ENCODE measurements at places on chromosomes 4 and X. TPM values are rescaled to one million over a fixed set of nuclear protein-coding genes. Genes with fewer than 3 reads are reported as not detected.

DNA sequence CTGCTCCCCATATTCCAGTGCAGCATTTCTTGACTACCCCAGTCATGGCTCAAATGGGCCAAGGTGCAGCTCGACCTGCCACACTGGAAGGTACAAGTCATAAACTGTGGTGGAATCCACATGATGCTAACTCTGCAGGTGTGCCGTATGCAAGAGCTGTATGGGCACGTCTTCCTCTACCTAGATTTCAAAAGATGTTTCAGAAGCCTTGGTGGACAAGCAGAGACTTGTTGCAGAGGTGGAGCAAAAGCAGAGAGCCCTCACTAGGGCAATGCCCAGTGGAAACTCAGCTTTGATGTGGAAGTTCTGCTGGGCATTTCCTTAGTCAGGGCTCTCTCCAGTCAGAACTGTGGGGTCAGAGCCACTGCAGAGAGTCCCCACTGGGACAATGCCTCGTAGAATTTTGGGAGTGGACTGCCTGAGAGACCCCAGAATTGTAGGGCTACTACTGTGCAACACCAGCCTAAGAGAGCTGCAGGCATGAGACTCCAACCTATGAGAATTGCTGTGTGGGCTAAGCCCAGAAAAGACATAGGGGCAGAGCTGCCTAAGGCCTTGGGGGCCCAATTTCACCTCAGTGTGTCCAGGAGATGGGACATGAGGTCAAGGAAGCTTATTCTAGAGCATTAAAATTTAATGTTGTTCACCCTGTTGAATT is 65.7 kb downstream of the BEX3 start:
- no peak overlapping the region for H3K4me3 ChIP-seq
- H3K4me1 ChIP-seq: no peaks in the 10 kb centered on the region
- no peak overlapping the region for H3K27ac ChIP-seq
- no peaks in the 10 kb centered on the region for H3K36me3 ChIP-seq
- DNase-seq: no peak
- H3K27me3 ChIP-seq: no peaks in the 10 kb centered on the region

- peaks cover 7% of the 10 kb centered on the region for H3K27me3 ChIP-seq
- H3K4me1 ChIP-seq: no peaks in the 10 kb centered on the region
- no peak for DNase-seq
- H3K36me3 ChIP-seq: no peaks in the 10 kb centered on the region
Measured at GRCh38 chrX:105765691-105766090, 56.6 kb upstream of the NRK start.

GRCh38 chrX:139224953-139225665 is 305.4 kb upstream of the F9 start:
- H3K27me3 ChIP-seq: peaks cover 19% of the 10 kb centered on the region
- no peak overlapping the region for H3K27ac ChIP-seq
- no peak overlapping the region for H3K4me3 ChIP-seq

GRCh38 chr4:183971929-183972490 is 66.9 kb downstream of the STOX2 start:
- no peak for DNase-seq
- no peak overlapping the region for H3K27ac ChIP-seq
- no peaks in the 10 kb centered on the region for H3K4me1 ChIP-seq
- H3K4me3 ChIP-seq: no peak overlapping the region
- H3K36me3 ChIP-seq: peaks cover 7% of the 10 kb centered on the region

DNA sequence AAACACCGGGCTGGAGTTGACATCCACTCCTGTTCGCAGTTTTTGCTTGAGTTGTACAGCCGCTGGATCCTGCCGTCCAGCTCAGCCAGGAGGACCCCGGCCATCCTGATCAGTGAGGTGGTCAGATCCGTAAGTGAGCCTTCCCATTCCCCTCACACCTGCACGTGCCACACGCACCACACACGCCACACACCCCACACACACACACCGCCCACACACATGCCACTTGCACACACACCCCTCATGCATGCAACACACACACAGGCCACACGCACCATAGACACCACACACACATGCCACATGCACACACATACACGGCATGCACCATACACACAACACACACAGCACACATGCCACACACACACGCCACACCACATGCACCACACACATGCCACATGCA is 20.1 kb upstream of the MSANTD1 start:
- peak overlapping the region; percentile 24 for H3K27ac ChIP-seq
- H3K27me3 ChIP-seq: no peaks in the 10 kb centered on the region
- H3K4me3 ChIP-seq: no peak overlapping the region
- H3K4me1 ChIP-seq: peaks cover 8% of the 10 kb centered on the region
- DNase-seq: no peak

Gene CSAG2
- not detected for total RNA-seq

- no peak for DNase-seq
- H3K4me3 ChIP-seq: no peak overlapping the region
- no peaks in the 10 kb centered on the region for H3K36me3 ChIP-seq
- no peaks in the 10 kb centered on the region for H3K4me1 ChIP-seq
Measured at GRCh38 chr4:113212613-113213012, 163.2 kb downstream of the ANK2 start.

DNA sequence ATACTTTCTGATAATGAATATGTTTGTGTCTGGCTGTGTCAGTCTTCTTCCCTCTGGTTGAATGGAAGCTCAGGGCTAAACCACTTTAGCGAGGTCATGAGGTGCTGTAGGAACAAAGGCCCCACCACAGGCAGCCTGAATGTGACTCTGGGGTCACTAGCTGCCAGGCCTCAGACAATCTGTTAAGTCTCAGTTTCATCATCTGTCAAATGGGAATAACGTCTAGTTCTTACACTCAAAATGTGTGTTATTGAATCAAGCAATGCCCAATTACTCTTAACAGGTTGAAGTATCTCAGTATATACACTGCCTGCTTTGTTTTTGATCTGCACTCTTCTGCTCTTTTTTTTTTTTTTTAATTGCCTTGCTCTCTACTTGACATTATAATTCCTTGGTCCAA is 148.6 kb downstream of the STK32B start:
- no peaks in the 10 kb centered on the region for H3K36me3 ChIP-seq
- DNase-seq: no peak
- no peak overlapping the region for H3K4me3 ChIP-seq
- H3K4me1 ChIP-seq: no peaks in the 10 kb centered on the region
- H3K27ac ChIP-seq: no peak overlapping the region

GRCh38 chr4:169029947-169030346 is 19.9 kb upstream of the CBR4 start:
- peaks cover 10% of the 10 kb centered on the region for H3K27me3 ChIP-seq
- H3K4me1 ChIP-seq: peaks cover 5% of the 10 kb centered on the region
- no peak overlapping the region for H3K4me3 ChIP-seq
- no peak for DNase-seq
- H3K36me3 ChIP-seq: no peaks in the 10 kb centered on the region

Gene PDE6B
- total RNA-seq: 14.8 TPM

Gene MAGEA10
- not detected for total RNA-seq

- no peaks in the 10 kb centered on the region for H3K27me3 ChIP-seq
- no peak overlapping the region for H3K4me3 ChIP-seq
- H3K36me3 ChIP-seq: no peaks in the 10 kb centered on the region
- H3K4me1 ChIP-seq: peaks cover 31% of the 10 kb centered on the region
Measured at GRCh38 chrX:39862963-39863362, 234.8 kb downstream of the BCOR start.

Gene TBX22
- total RNA-seq: not detected

DNA sequence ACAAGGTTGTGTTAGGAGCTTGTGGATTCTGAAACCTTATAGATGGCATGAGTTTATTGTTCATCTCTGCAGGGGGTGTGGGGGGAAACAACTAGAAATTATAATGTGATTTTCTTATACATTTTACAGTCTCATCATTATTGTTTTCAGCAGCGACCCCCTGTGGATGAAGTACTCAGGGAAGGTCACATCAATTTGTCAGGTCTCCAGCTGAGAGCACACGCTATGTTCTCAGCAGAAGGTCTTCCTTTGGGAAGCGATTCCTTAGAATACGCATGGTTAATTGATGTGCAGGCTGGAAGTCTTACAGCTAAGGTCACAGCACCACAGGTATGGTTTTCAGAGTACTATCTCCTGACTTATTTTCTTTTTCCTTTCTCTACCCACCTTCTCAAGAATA is 72.2 kb downstream of the BLTP1 start:
- H3K27ac ChIP-seq: no peak overlapping the region
- no peak overlapping the region for H3K4me3 ChIP-seq
- no peak for DNase-seq
- H3K4me1 ChIP-seq: no peaks in the 10 kb centered on the region

DNA sequence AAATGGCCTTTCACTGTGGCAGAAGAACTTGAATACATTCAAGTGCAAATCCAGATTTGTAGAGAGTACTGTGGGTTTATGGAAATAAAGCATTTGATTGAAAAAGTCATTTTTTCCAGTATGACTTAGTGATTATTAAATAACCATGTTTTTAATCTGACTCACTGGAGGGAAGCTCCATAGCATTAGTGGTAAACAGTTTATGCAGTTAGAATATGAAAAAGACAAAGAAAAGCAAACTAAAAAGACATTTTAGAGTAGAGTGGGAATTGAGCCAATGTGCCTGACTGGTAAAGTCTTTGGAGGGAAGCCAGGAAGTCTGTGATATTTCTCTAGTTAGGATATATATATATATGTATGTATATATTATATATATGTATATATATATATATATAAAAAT is 53.4 kb downstream of the FAT4 start:
- no peaks in the 10 kb centered on the region for H3K4me1 ChIP-seq
- H3K27me3 ChIP-seq: no peaks in the 10 kb centered on the region
- no peak overlapping the region for H3K4me3 ChIP-seq
- H3K27ac ChIP-seq: no peak overlapping the region
- H3K36me3 ChIP-seq: no peaks in the 10 kb centered on the region

GRCh38 chrX:8914681-8915080 is 113.5 kb upstream of the FAM9A start:
- DNase-seq: no peak
- H3K4me3 ChIP-seq: no peak overlapping the region
- H3K36me3 ChIP-seq: no peaks in the 10 kb centered on the region
- H3K27me3 ChIP-seq: peaks cover 28% of the 10 kb centered on the region

GRCh38 chr4:75630174-75630936 is at the start of gene CDKL2:
Gene CDKL2, minus strand, starts transcription at chr4:75630528. Its CDS starts 4,540 bp downstream, at chr4:75625988.
- H3K4me3 ChIP-seq: peak within 1 kb of the TSS; percentile 94
- H3K36me3 ChIP-seq: no peaks in the 10 kb centered on the region
- H3K27ac ChIP-seq: peak within 1 kb of the TSS; percentile 63
- peak; percentile 93 for DNase-seq
- peaks cover 5% of the 10 kb centered on the region for H3K27me3 ChIP-seq
- peaks cover 7% of the 10 kb centered on the region for H3K4me1 ChIP-seq

GRCh38 chr4:33160126-33160525 is 2440.0 kb downstream of the PCDH7 start:
- H3K27ac ChIP-seq: no peak overlapping the region
- no peaks in the 10 kb centered on the region for H3K27me3 ChIP-seq
- H3K36me3 ChIP-seq: peaks cover 8% of the 10 kb centered on the region

GRCh38 chr4:6710282-6710681 is 617 bp upstream of the MRFAP1L1 start:
- H3K4me1 ChIP-seq: peaks cover 46% of the 10 kb centered on the region
- no peaks in the 10 kb centered on the region for H3K27me3 ChIP-seq
- no peak for DNase-seq
- peaks cover 25% of the 10 kb centered on the region for H3K36me3 ChIP-seq
- peak overlapping the region; percentile 98 for H3K27ac ChIP-seq

Gene NPY2R
- not detected for total RNA-seq

- no peak overlapping the region for H3K4me3 ChIP-seq
- no peaks in the 10 kb centered on the region for H3K36me3 ChIP-seq
- H3K27ac ChIP-seq: no peak overlapping the region
- H3K4me1 ChIP-seq: no peaks in the 10 kb centered on the region
- no peak for DNase-seq
Measured at GRCh38 chrX:8848911-8849310, 47.7 kb upstream of the FAM9A start.

- H3K27ac ChIP-seq: no peak overlapping the region
- H3K36me3 ChIP-seq: no peaks in the 10 kb centered on the region
- H3K4me1 ChIP-seq: no peaks in the 10 kb centered on the region
- no peak overlapping the region for H3K4me3 ChIP-seq
Measured at GRCh38 chr4:48986654-48987164, 634 bp downstream of the CWH43 start.

Gene CPE
- not detected for total RNA-seq

DNA sequence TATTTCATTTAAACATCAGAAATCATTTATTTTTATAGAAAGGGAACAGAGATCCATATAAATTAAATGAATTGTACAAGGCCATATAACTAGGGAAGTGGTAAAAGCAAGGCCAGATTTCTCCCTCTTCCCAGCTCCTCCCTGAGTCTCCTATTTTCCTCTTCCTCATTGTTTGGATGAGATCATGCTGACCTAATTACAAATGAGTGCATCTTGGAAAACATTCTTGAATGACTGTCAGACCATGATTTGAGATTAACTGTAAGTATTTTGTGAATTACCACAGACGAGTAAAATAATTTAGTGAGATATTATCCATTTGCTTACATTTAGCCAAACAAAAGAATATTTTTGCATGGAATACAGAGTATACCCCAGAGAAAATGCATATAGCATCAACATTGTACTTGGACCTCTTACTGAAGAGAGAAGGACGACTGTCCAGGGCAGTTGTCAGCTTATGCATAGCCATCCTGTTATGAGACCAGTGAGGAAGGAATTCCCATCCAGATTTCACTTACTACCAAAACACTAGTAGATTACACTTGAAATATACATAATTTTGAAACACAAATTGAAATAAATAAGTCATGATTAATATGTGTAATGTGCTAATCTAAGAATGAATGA is 47.3 kb downstream of the SLAIN2 start:
- no peak overlapping the region for H3K4me3 ChIP-seq
- H3K27me3 ChIP-seq: no peaks in the 10 kb centered on the region
- no peaks in the 10 kb centered on the region for H3K4me1 ChIP-seq
- no peak overlapping the region for H3K27ac ChIP-seq
- H3K36me3 ChIP-seq: peaks cover 6% of the 10 kb centered on the region
- DNase-seq: no peak

GRCh38 chrX:57900975-57901374 is 9.3 kb downstream of the ZXDA start:
- no peak overlapping the region for H3K27ac ChIP-seq
- peaks cover 2% of the 10 kb centered on the region for H3K36me3 ChIP-seq
- DNase-seq: no peak
- no peaks in the 10 kb centered on the region for H3K27me3 ChIP-seq
- H3K4me3 ChIP-seq: no peak overlapping the region

DNA sequence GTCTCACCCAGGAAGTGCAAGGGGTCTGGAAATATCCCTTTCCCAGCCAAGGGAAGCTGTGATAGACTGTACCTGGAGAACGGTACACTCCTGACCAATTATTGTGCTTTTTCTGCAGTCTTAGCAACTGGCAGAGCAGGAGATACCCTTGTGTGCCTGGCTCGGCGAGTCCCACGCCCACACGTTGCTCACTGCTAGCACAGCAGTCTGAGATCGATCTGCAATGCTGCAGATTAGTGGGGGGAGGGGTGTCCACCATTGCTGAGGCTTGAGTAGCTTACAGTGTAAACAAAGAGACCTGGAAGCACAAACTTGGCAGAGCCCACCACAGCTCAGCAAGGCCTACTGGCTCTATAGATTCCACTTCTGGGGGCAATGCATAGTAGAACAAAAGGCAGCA is 138.5 kb downstream of the CHRDL1 start:
- no peaks in the 10 kb centered on the region for H3K4me1 ChIP-seq
- H3K27ac ChIP-seq: no peak overlapping the region
- no peaks in the 10 kb centered on the region for H3K36me3 ChIP-seq
- no peak for DNase-seq
